A549 (cell line): ENCODE measurements at places on chromosomes 3 and 15.
A peak's percentile ranks its signal among the peaks of the same experiment; 100 is the strongest.

DNA sequence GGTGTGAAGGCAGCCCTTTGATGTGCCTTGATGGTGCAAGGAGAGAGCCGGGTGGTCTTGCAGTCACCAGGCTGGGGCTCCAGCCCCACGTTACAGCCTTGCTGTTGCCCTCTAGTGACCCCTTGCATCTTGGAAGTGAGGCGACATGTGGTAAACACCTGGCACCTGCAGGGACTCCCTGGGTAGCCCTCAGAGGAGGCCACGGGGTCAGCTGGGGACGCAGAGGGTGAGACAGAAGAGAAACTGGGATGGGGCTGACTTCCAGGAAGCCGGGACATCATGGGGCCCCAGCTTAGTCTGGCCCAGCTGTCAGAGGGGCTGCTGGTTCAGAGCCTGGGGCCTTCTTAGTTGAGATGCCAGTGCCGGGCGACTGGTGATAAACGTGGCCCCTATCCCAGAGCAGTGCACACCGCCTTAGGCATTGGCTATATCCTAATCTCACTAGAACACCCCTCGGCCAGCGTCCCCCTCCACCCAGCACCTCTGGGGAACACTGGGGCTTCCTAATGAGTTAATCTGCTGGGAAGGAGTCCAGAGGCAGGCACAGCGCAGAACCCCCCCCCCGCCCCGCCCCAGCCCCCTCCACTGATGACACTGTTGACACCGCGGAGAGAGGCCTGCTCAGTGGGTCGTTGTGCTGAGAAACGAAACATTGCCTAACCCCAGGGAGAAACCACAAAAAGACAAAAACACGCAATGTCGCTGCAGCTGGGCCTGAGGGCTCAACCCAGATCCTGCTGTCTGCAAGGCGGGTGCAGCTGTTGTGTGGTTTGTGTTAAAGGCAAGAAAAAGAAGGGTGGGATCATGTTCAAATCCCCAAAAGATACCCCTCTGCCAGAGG lies 60.5 kb upstream of the KLF13 start:
- no peak for DNase-seq

- no peak for DNase-seq
These were observed 34.7 kb upstream of the GREM1 start for GRCh38 chr15:32682977-32683630.

GRCh38 chr3:72348357-72348756 lies 499.9 kb downstream of the SHQ1 start:
- DNase-seq = no peak

DNA sequence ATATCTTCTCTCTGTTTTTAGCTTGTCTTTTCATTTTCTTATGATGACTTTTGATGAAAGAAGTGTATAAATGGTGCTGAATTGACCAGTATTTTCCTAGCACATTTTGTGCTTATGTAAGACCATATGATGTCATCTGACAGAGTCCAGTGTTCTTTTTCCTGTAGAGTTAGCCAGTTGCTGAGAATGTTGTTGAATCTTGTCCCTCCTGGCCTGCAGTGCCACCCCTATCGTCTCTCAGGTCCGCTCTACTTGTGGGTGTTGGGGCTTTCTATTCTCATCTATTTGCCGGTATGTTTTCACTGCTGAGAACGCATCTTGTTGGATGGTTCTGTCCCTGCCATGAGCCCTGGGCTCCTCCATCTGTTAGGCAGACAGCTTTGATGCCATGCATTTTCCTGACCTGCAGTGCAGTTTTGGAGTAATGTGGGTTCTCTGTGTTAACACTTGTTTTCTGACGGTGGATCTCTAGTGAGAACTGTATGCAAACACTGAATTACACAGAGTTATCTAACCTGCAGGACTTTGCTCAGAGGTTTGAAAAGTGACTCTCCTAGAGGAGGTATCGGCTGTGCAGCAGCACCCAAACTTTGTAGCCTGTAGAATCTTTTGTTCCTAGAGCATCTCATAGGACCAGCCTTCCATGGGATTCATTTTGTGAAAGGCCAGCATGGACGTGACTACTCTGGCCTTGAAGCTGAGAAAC lies 44.6 kb downstream of the SLC6A20 start:
- no peak for DNase-seq

- DNase-seq = no peak
These were observed 16.0 kb downstream of the MED12L start for GRCh38 chr3:151101270-151101969.

DNA sequence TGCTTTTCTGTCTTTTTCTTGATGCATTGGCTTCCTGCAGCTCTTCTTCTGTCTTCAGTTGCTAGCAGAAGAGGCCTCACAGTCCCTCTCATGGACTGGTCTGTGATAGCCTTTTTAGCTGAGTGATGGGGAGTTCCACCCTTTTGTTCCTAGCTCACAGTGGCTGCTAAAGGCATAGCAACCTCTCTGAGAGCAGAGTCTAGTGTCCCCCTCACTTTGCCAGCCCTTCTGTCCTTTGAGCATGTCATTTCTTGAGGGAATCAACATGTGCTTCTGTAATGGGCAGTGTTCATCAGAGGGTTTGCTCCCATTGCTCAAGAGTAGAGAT lies 44.4 kb downstream of the GAP43 start:
- DNase-seq = no peak

DNA sequence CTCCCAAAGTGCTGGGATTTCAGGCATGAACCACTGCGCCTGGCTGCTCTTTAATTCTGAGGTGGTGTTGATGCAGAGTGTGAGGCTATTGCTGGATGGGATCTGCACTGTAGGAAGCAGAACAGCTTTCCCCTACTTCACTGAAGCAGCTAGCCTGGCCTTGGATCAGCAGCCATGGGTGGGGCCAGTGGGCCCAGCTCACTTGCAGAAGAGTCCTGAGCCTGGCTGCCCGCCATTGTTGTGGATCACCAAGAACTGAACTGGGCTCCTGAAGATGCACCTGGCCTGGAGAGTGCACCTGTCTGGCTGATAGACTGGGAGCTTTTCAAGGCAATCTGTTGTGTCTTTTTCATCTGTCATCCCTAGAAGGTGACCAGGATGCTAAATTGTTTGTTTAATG lies 11.9 kb downstream of the TLNRD1 start:
- no peak for DNase-seq

DNA sequence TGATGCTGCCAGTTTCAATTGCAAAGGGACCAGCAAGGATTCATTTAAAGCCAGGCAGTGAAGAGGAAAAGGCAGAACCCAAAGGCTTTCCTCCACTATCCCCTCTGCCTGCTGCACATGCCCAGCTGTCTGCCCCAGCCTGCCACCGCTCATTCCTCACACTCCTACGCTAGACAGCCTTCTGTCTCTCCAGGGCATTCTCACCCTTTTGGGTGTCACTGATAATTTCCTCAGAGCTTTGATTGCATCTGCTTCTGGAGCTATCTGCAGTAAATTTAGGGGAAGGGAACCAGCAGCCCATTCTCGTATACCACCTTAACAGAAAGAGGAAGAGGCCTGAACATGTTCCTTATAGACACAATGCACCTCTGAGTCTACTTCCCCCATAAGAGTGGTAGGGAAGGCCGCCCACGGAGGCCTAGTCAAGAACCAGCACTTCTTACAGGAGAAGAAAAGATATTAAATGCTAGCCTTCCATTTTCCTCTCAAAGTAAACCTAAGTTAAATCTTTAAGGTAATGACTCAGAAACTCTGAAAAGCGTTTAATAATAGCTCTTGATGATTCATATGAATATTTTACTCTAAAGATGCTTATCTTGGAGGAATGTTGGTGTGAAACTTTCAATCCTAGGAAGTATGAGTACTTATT lies 20.9 kb downstream of the NUDT16 start:
- DNase-seq = no peak

GRCh38 chr3:10946526-10946925 lies 46.0 kb upstream of the SLC6A1 start:
- no peak for DNase-seq

DNA sequence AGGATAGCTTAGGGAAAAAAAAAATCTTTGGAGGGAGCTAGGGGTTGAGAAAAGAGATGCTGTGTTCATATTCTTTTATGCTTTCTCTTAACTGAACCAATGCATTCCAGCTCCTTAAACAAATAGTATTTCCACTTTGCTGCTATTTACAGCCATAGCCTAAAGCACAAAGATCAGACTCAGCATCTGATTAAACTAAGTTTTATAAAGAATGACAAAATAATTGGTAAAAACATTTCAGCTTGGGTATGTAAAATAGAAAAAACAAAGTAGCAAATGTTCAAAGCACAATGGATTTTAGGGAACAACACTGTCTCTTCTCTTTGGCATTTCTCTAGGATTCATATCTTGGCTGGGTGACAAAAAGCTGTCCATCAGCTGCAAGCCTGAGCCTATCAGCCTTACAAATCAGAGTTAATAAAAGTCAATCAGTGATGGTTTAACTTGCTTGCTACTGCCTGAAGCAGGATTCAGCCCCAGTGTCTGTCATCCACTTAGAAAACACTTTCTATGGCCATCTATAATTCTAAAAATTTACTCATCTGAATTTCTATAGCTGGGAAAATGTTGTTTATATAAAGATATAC lies 232.1 kb upstream of the CDIN1 start:
- peak; percentile 19 for DNase-seq

DNA sequence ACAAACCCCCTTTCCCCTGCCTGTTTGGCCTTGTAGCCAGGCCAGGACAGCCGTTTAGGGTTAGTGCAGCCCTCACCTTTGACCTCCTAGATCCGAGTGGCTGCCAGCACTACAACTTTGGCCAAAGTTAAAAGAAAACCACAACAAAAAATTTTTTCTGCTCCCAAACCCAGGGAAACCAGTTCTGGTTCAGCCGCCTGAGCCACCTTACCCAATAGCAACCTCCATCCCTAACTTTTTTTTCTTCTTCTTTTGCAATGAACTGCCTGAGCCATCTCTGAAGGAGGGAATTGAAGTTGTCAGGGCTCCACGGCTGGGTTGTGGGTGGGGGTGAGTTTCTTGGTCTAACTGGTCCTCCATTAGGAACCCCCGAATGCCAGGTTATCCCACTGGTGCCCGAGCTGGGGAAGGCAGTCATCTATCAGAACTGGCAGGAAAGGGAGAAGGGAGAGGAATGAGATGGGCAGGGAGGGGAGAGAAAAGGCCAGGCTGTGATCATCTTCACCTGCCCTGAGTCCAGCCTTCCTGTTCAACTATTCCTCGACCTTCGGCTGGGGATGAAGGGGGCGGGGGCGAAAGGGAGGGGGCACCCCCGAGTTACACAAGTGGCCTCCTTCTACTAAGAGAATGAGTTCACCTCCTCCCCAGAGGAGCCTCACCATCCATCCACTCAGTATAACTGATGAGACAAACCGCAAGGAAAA lies 6.2 kb upstream of the NR2F2 start:
- DNase-seq = no peak

DNA sequence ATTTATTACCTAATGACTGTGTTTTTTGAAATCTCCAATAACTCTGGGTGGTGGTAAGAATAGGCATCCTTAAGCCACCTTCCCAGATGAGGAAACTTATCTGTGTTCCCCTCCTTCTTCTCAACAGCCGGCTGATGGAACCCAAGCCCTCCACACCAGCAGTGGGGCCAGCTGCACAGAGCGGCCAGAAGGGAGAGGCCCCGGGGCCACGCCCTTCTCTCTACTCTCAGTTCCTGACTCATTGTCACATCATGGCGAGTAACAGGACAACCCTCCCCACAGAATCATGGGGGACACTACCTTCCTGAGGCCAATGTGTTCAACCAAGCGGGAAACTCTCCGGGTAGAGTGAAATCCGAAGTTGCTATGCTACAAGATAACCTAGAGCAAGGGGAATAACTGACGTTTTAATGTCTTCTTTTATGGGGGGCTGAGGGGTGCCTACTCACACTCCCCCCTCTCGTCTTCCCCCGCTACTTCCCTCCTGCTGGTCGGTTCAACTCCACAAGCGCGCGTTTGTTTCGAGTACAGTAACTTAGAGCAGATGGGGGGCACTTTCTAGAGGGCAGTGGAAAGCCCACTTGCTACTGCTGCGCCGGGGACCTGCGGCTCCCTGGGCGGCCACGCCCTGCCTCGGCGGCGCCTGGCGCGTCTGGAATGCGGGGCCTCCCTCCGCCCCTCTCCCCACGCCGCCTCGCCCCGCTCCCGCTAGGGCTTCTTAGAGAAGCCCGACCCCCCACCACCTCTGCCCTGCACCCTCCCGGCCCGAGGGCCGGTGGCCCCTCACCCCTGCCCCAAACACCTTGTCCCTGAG lies 621 bp downstream of the ANXA2 start:
- DNase-seq = peak; percentile 69

DNA sequence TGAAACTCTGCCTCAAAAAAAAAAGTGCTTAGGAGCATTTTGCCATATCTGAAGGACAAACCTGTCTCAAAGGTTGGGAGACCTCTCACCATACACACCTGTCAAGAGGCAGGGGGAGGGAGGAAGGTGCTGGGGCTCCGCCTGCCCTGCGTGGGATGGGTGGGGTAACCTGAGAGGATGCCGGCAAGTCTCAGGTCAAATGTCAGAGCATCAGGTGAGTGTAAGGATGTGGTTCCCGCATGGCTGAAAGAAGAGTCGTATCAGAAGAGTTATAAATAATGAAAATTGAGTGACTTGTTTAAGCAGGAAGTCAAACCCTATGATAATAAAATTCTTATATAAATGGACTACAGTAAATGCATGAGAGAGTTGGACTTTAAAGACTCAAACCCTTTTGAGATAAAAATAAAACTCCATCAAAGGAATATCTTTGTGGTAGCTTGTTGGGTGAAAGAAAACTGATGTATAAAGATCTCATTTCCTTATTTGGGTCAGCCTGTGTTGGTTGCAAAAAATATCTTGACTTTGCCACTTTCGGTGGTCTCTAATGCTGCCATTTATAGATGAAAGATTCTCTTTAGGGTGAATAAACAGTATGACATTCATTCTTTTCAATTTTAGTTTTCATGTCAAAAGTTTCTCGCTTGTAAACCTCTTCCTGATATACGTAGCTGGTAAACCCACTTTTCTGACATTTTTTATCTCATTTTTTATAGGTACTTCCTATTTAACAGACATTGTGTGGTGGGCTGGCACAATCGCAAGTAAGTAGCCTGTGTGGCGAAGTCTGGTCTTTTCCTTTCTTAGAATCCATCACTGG lies 23.8 kb downstream of the NIPA1 start:
- no peak for DNase-seq

DNA sequence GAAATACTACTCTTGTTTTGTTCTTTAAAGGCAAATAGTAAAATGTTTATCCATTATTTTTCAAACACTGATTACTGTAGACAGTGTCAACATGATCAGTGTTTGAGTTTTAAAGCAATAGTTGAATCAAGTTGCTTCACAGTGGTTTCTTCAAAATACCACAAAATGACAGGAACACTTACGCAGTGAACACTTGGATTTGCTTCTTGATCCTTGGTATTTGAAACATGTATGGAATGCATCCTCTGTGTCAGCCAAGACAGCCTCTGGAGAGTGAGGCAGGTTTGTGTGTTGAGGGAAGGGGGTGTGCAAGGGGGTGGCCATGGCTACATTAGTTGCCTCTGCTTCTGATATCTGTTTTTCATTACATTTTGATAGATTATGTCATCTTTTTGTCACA lies 413.0 kb downstream of the RBMS3 start:
- DNase-seq = peak; percentile 33

DNA sequence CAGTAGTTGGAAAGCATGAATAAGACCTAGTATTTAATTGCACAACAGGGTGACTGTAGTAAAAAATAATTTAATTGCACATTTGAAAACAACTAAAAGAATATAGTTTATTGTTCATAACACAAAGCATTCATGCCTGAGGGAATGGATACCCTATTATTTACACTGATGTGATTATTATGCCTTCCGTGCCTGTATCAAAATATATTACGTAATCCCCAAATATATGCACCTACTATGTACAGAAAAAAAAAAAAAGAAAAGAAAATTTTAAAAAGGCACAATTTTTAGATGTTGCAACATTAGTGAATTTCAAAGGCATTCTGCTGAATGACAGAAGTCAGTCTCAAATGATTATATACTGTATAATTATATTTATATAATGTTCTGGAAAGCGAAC lies 647.2 kb upstream of the BCHE start:
- no peak for DNase-seq
